Neural crest cell (in vitro differentiated cells): ENCODE measurements at places on chromosomes 4 and X. TPM values are rescaled to one million over a fixed set of nuclear protein-coding genes. Genes with fewer than 3 reads are reported as not detected.

COX7B2 gene
- total RNA-seq: not detected in 2 replicates

DNA sequence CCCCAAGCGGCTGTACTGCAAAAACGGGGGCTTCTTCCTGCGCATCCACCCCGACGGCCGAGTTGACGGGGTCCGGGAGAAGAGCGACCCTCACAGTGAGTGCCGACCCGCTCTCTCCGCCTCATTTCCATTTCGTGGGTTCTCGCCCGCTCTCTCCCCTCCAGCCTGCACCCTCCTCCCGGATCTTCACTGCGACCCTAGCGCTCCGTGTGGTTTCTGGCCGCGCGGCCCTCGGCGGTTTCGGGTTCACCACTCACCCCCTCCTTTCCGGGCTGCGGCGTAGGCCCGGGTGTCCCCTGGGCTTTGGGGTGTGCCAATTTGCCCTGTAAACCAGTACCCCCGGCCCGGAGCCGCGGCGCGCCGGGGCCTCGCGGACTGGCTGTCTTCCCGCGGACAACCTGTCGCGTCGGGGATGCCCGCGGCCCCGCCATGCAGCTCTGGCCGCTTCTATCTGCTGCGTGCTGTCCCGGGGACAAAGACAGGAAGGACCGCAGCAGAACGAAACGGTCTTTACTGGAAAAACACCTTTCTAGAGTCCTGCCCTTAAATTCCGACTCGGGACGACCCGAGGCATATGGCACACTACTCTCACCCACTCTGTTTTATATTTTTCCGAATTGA, 737 bp downstream of the FGF2 start:
- H3K4me1 ChIP-seq: peaks cover 24% of the 10 kb centered on the region
- peak overlapping the region; percentile 79 for H3K27ac ChIP-seq
- peak overlapping the region; percentile 89 for H3K4me3 ChIP-seq
- DNase-seq: peak; percentile 41

DNA sequence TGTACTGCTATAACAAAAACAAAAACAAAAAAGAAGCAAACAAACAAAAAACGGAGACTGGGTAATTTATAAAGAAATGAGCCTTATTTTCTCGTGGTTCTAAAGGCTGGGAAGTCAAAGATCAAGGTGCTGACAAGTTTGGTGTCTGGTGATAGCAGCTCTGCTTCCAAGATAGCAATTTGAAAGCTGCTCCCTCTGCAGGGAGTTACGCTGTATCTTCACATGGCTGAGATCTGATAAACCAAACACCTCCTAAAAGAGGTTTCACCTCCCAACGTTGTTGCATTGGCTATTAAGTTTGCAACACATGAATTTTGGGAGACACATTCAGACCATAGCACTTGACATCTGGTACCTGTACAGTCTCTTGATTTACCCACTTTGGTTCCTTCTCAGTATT, 854.2 kb downstream of the CENPC start:
- no peaks in the 10 kb centered on the region for H3K27me3 ChIP-seq
- H3K36me3 ChIP-seq: no peaks in the 10 kb centered on the region
- no peak for DNase-seq
- H3K4me3 ChIP-seq: no peak overlapping the region
- peaks cover 5% of the 10 kb centered on the region for H3K4me1 ChIP-seq
- no peak overlapping the region for H3K27ac ChIP-seq

DNA sequence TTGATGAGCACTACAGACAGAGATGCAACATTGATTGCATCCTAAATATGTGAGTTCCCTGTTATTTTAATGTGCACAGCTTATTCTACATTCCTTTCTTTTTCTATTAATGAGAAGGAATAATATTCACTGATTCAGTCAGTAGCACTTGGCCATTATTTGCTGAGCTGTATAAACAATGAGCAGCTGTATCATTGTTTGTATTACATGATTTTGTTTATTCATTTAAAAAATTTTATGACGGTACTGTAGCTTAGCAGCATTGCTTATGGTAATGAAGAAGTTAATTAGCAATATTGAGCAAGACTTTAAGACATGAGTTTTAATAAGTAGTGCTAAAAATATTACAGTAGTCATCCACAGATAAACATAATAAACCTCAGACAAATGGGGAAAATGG, 582.0 kb downstream of the ADGRL3 start:
- H3K4me1 ChIP-seq: no peaks in the 10 kb centered on the region
- H3K36me3 ChIP-seq: no peaks in the 10 kb centered on the region
- H3K27me3 ChIP-seq: no peaks in the 10 kb centered on the region
- H3K4me3 ChIP-seq: no peak overlapping the region
- H3K27ac ChIP-seq: no peak overlapping the region

DNA sequence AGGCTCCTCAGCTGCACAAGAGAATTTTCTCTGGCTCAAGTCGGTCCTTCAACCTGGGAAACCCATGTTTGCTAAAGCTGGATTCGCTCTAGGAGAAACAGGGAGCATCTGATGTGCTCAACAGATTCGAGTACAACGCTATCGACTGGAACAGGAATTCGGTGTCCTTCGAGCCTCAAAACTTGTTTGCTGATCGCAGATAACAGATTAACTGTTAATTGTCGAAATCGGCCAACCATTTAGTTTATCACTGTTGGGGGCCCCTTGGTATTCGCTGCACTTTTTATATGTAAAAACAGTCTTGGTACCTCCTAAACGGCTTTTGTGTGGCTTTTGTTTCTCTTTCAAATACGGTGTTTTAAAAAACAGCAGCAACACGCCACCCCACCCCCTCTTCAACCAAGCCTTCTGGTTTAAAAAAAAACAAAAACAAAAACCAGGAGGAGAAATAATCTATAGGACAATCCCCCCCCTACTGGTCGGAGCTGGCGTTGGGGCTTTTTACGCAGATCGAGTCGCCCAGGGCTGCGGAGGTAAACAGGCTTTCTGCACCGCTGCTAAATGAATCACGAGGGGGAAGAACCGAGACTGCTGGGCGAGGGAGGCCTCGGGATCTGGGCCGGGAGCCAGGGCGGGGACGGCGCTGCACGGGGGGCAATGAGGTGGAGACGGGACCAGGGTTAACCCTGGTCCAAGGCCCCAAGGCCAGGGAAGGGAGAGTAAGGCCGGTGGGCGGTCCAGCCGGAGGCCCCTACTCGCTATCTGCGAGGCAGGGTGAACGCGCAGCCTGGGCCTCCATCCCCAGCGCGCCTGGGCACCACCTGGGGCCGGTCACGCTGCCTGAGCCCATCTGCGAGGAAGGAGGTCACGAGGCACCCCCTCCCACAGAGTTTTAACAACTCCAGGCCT, 71.7 kb upstream of the BCOR start:
- H3K27ac ChIP-seq: peak overlapping the region; percentile 19
- peaks cover 71% of the 10 kb centered on the region for H3K27me3 ChIP-seq
- H3K4me3 ChIP-seq: peak overlapping the region; percentile 82
- H3K36me3 ChIP-seq: peaks cover 2% of the 10 kb centered on the region
- DNase-seq: peak; percentile 62
